ENCODE measurements at places on chromosomes 2 and 18.
A peak's percentile ranks its signal among the peaks of the same experiment; 100 is the strongest.

GRCh38 chr2:175004730-175004979 lies 526 bp downstream of the CHN1 start:
- DNase-seq: no peak

GRCh38 chr2:191018048-191018447 lies 4.1 kb upstream of the STAT1 start:
- no peak for DNase-seq

DNA sequence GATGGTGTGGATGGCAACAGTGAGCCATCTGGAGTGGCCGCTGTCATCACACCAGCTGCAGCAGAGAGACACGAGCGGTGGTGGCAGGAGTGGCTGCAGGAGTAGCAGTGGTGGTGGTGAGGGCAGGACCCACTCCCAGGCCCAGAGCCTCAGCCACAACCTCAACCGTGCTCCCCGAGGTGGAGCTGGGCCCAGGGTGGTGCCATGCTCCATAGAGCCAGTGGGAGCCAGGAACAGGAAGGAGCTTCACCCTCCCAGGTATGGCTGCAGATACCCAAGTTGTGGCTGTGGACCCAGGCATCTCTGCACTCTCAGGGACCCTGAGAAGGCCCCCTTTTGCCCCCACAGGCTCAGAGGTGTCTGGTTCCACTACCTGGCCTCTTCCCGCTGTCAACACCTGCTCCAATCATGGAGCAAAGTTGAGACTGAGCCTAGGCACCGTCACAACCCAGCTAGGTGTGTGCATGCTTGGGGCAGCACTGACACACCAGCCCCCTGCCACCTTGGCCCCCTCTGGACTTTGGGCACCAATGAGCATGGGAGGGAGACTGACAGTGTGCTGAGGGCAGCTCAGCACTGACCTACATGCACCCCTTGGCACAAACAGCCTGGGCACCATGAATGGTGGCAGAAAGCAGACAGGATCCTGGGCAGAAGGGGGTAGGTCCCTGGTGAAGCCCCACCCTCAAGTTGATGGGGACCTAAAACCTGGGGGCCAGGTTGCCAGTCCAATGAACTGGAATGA lies 188.9 kb downstream of the NDUFA10 start:
- DNase-seq: no peak

DNA sequence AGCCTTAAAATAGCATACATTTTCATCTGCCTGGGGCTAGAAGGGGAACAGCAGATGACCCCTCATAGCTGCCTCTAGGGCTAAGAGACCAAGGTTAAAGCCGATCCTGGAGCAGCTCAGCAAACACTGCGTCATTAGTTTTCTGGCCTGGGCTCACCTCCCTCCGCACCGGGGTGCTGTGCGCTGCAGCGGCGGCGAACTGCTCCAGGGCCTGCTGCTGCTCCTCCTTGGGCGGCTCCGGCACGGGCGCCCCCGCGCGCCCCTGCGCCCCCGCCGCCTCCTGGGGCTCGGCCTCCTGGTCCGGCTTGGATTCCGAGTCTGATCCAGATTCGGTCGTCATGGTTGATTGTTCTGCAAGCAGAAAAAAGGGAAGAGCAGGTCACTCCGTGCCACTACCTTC lies 55.0 kb downstream of the EPB41L3 start:
- no peak for DNase-seq

DNA sequence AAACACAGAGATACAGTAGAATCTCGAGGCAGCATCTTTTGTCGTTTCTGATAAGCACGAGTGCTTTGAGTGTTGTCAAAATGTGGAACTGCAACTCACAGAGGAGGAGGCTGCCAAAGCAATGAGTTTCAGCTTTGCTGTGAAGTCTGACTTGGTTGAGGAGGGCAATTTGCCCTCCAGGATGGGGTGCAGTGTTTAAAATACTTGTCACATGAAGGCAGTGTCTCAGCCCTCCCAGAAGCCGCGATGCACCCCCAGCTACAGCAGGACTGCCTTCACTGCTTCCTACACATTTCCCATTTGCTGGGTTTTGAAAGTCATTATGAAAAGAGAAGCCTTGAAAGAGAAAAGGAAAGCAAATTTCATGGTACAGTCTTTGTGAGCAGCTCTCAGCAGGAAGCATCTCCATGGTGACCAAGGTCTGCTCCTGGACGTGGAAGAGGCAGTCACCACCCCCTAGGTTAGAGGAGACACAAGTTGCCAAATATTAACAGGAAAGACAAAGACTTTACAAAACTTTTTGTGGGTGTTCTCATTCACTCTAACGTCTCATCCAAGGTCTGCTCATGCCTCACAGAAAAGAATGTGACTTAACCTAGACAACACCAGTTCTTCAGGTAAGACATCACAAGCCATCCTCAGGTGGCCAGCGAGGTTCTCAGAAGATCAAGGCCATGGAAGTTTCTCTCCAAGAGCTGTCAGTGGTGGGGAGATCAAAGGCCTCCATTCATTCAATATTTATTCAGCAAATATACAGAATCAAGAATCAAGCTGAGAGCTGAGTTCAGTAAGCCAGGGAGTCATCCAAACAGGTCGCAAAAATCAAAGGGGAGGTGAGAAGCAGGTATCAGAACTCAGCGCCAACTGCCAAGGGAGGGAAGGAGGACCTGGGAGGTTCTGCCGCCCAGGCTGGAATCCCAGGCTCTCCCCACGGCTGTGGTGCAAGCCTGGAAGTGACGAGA lies 476.0 kb downstream of the EIPR1 start:
- no peak for DNase-seq

- DNase-seq: no peak
Observed at GRCh38 chr2:25855065-25855464, 23.2 kb downstream of the ASXL2 start.

DNA sequence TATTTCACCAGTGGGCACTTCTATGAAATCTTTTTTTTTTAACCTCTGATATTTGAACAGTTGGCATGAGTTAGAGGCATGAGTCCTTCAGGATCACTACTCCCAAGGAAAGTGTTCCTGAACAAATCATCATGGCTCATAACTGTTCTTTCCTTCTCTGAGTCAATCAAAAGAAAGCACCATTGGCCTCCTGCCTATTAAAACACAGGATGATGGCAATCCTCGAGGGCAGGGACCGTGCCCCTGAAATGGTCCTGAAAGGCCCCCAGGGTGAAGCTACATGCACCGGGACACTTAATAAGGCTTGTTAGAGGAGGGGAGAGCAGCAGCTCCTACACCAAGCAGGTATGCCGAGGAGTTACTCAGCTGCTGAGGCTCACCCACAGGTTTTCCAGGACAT lies 43.5 kb downstream of the SLC14A2 start:
- peak; percentile 18 for DNase-seq

DNA sequence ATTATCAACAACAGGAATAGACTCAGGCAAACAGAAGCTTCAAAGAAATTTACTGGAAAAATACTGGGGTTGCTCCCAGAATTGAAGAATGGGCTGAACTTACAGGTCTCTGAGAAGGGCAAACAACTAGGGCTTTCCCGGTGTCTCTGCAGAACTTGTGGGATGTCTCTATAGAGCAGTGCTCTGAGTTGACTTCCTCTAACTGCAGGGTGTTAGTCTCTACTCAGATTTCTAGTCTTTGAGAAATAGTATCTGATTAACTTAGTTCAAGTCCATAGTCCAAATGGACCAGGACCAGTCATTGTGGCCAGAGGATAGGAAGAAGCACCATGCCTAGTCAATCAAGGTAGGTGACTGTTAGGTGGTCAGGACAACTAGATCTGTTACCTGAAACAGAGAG lies 45.8 kb downstream of the LIMS1 start:
- DNase-seq: no peak

GRCh38 chr2:125543968-125544514 lies 1111.9 kb upstream of the GYPC start:
- DNase-seq: no peak

DNA sequence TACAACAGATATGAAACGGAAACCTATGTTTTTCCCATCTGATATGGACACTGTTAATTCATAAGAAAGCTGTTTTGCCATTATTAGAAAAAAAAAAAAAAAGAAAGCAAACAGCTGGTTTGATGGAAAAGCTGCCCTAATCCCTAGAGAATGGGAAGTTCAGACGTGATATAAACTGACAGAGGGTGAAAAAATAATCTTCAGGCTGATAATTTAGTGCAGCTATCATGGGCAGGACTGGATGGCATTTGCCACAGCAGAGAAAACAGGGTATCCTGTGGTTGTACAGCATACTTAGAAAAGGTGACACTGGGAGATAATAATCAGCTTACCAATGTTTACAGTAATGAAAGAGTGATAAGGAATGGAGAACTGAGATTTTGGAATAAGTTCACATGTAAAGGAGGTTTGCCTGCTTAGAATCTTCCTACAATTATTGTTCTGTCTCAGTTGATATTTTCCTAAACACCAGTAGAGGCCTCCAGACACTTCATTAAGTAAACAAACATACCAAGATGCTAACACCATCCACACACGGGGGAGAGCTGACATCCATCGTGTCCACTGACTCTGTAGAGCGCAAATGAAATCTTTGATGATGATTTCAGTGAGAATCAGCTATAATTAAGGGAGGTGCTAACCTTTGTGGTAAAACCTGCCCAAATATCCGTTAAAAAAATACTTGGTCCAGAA lies 211.6 kb upstream of the MMADHC start:
- DNase-seq: peak; percentile 45

DNA sequence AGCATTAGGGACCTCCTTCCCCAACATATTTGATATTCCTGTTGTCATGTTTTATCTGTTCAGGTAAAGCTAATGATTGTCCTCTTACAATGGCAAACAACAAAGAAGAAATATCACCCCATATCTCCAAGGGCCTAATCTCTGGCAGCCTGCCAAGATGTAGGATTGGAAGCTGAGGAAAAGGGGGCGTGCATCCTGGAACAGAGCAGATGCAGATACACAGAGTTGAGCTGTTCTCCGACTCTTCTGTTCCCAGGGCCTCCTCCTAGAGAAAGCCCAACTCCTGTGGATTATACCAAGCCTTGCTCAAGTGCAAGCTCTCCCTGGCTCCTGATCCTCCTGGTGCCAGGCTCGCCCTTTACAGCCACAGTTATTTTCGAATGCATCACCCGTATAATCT lies 35.2 kb upstream of the CD207 start:
- no peak for DNase-seq

DNA sequence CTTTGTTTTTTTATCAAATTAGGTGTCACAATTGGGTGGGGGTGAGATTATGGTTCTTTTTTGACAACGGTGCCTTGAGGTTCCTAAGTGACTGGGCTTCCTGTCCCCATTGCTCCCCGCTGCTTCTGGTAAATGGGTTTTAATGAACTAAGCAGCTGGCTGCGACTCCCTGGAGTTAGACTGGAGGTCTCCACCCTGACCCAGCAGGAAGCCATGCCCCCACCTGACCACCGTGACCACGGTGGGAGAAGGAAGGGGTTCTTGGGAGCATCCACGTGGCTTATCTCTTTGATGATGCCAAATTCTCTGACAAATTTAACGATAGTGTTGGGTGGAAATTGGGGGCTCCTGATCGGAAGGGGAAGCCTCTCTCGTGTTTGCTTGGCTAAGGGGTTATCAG lies 12.2 kb downstream of the CNDP2 start:
- DNase-seq: no peak

DNA sequence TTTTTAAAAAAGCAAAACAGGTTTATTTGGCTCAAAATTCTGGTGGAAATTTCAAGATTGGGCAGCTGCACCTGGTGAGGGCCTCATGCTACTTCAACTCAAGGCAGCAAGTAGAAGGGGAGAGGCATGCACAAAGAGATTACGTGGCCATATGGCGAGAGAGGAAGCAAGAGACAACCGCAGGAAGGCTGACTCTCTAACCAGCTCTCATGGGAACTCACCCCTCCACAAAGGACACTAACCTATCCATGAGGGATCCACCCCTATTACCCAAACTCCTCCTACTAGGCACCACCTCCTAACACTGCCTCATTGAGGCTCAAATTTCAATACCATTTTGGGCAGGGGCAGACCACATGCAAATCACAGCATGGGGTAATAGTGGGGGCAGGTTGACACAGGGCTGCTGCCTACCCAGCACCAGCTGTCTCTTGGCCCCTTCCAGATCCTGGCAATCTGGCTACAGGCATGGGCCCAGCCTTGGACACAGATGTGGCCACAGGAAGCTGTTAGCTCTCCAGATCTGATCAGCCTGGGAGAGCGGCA lies 2.0 kb upstream of the CAPN10 start:
- DNase-seq: peak; percentile 35

DNA sequence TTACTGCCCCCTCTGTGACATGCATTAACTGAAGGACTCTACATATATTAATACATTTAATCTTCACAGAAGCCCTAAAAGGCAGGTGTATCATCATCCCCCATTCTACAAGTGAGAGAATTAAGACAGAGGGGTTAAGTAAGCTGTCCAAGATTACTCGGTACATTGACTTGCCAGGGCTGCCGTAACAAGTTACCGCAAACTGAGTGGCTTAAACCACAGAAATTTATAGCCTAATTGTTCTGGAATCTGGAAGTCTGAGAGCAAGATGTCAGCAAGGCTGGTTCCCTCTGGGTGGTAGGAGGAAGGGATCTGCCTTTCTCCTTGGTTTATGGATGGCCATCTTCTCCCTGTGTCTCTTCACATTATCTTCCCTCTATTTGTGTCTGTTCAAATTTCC lies 605.5 kb downstream of the EPHA4 start:
- peak; percentile 41 for DNase-seq

DNA sequence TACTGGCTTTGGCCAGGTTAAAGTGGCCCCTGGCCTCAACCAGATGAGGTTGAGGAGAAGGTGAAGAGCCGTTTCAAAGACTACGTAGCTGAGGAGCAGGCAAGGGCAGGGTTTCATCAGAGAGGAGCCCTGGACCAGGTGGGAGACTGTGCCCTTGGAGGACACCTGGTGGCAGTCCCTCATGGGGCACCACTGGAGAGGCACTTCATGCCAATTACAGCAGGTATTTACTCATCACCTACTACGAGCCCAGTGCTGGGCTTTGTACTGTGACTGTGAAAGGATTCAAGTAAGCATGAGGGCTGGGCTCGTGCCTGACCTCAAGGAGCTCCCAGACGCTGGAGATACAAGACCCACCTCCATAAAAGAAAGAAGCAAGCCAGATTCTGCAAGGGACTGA lies 37.6 kb downstream of the SMAD7 start:
- no peak for DNase-seq

DNA sequence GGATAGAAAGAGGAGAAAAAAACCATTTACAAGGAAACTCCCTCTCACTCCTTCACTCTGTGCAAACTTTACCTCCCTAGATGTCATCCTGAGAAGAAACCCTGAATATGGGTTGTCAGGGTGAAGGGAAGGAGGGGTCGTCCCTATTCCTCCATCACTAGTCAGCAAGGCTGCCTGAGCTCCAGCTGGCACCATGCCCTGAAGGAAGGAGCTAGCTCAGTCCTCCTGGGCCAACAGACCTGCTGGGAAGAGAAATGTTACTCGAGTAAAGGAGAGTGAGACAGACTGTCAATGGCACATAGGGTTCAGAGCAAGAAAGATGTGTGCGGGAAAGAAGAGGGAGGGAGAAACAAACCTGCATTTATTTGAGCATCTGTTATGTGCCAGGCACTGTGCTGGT lies 18.3 kb upstream of the EPAS1 start:
- no peak for DNase-seq

DNA sequence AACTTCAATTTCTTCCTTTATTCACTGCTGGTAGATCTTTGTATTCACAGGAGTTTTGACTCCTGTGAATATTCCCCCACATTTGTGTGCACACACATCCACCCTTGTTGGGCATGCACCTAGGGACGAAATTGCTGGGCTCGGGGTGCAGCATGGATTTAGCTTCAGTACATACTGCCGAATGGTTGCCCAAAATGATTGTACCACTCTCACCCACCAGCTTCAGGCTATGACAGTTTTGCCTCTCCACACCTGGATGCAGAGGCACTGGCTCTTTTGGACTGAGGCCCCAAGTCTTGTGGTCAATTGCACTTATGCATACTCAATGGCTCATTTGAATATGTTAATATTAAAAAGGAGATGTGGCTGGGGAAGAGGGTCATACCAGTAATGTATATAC lies 65.1 kb upstream of the ODC1 start:
- DNase-seq: no peak

GRCh38 chr2:46306330-46306751 lies 9.1 kb downstream of the EPAS1 start:
- peak; percentile 45 for DNase-seq
